Bronchial epithelial cell (primary cell): ENCODE measurements at places on chromosomes 13 and 19. TPM values are rescaled to one million over a fixed set of nuclear protein-coding genes. Genes with fewer than 3 reads are reported as not detected.

Gene ZNF816
- total RNA-seq: 13.3 and 24.0 TPM in 2 replicates

Gene METTL21C
- total RNA-seq: not detected in 2 replicates

Gene C2CD4C
- 0.26 TPM in 2 replicates for total RNA-seq

Gene C5AR1
- total RNA-seq: under 0.01 and 1.0 TPM in 2 replicates

Gene ABHD8
- total RNA-seq: 6.1 and 9.9 TPM in 2 replicates

Gene CYTH2
- 24.2 and 36.6 TPM in 2 replicates for total RNA-seq

Gene WDR62
- 0.26 TPM in 2 replicates for total RNA-seq

Gene ZNF625
- 5.0 and 8.7 TPM in 2 replicates for total RNA-seq

Gene PGLYRP2
- total RNA-seq: not detected in 2 replicates

Gene HCN2
- total RNA-seq: under 0.01 and 0.51 TPM in 2 replicates

Gene DPF1
- 0.13 TPM in 1 of 2 replicates, not detected in the other for total RNA-seq

Gene ZNF283
- 9.1 and 12.4 TPM in 2 replicates for total RNA-seq

Gene TUBA3C
- not detected in 2 replicates for total RNA-seq
